ENCODE measurements at places on chromosomes 13 and 19.

GRCh38 chr13:111460548-111461444 lies 140.4 kb downstream of the TEX29 start:
- no peak overlapping the region for H3K27ac ChIP-seq
- no peaks in the 10 kb centered on the region for H3K27me3 ChIP-seq
- H3K4me3 ChIP-seq: peak overlapping the region; percentile 49

GRCh38 chr13:23074075-23074828 lies 106.5 kb upstream of the SGCG start:
- DNase-seq: no peak
- H3K4me3 ChIP-seq: no peak overlapping the region
- no peak overlapping the region for H3K27ac ChIP-seq
- H3K36me3 ChIP-seq: no peaks in the 10 kb centered on the region
- H3K27me3 ChIP-seq: no peaks in the 10 kb centered on the region

GRCh38 chr13:32427852-32428580 lies at the start of gene N4BP2L1:
Gene N4BP2L1 (minus strand): TSS chr13:32428130. CDS start chr13:32428082, 48 bp downstream.
- peaks cover 5% of the 10 kb centered on the region for H3K27me3 ChIP-seq
- peak within 1 kb of the TSS; percentile 80 for H3K4me3 ChIP-seq
- no peak within 1 kb of the TSS for H3K27ac ChIP-seq
- DNase-seq: peak; percentile 39

GRCh38 chr13:29193083-29193482 lies 372.9 kb downstream of the MTUS2 start:
- no peaks in the 10 kb centered on the region for H3K27me3 ChIP-seq
- DNase-seq: no peak
- no peaks in the 10 kb centered on the region for H3K36me3 ChIP-seq
- H3K4me3 ChIP-seq: no peak overlapping the region

DNA sequence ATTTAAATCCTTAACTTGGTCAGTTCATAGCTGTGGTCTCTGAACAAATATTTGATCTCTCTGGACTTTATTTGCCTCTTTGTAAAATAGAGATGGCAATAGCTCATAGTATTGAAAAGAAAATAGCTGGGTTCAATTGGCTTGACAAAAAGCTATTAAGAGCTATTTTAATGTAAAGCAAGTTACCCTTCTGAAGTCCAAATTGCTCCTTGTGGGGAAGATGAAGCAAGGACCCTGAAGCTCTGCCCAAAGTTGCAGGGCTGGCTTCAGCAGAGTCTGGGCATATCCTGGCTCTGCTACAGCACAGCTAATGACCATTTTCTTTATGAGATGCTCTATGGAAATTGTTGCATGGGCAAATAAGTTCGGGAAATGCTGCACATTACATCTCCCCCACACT lies 484.5 kb downstream of the TDRD3 start:
- H3K27ac ChIP-seq: no peak overlapping the region
- DNase-seq: no peak
- no peaks in the 10 kb centered on the region for H3K27me3 ChIP-seq

GRCh38 chr13:44884076-44884729 lies 105.1 kb downstream of the NUFIP1 start:
- no peak overlapping the region for H3K27ac ChIP-seq
- H3K4me3 ChIP-seq: no peak overlapping the region
- no peaks in the 10 kb centered on the region for H3K27me3 ChIP-seq
- no peaks in the 10 kb centered on the region for H3K4me1 ChIP-seq
- H3K36me3 ChIP-seq: no peaks in the 10 kb centered on the region
- no peak for DNase-seq

GRCh38 chr13:18952225-18953016 lies 229.2 kb downstream of the TUBA3C start:
- DNase-seq: no peak
- H3K36me3 ChIP-seq: no peaks in the 10 kb centered on the region
- no peaks in the 10 kb centered on the region for H3K4me1 ChIP-seq

GRCh38 chr13:111661776-111662175 lies 341.3 kb downstream of the TEX29 start:
- H3K27ac ChIP-seq: no peak overlapping the region
- no peaks in the 10 kb centered on the region for H3K36me3 ChIP-seq
- DNase-seq: no peak
- no peaks in the 10 kb centered on the region for H3K27me3 ChIP-seq
- H3K4me3 ChIP-seq: no peak overlapping the region
- H3K4me1 ChIP-seq: no peaks in the 10 kb centered on the region

DNA sequence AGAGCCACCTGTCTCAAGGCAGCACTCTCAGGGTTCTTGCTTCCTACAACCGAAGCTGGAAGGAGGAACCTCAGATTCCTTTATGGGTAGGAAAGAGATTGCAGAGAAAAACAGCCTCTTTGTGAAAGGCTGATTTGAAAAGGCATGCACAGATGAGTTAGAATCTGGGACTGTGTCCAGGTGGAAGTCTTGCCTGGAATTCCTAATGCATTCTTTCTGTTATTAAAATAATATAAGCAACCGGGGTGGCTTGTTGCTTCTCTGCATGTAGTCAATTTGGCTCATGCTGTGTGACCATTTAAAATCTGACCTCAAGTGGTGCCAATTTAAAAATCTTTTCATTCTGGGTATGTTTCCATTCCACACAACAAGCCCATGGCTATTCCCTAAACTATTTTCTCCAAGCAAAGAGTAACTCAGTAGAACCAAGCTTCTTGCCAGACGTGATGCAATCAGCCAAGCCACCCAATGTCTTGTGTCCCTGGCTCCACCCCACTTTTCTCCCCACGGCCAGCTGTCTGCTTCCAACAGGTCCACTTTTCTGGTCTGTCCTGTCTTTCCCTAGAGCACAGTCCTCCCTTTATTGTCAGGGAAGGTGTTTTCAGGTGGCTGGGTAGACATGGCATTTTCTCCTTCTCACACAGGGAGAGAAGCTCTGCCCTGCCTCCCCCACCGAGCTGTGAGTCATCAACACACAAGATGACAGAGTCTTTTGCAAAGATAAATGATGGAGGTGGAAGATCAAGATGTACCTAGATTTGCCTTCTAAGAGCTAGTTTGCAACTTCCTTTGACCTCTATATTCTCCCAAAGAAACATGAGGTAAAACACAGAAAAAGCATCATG lies 394.3 kb downstream of the FOXO1 start:
- H3K27ac ChIP-seq: no peak overlapping the region
- peak; percentile 28 for DNase-seq
- H3K4me1 ChIP-seq: peaks cover 18% of the 10 kb centered on the region
- no peaks in the 10 kb centered on the region for H3K27me3 ChIP-seq
- no peak overlapping the region for H3K4me3 ChIP-seq

DNA sequence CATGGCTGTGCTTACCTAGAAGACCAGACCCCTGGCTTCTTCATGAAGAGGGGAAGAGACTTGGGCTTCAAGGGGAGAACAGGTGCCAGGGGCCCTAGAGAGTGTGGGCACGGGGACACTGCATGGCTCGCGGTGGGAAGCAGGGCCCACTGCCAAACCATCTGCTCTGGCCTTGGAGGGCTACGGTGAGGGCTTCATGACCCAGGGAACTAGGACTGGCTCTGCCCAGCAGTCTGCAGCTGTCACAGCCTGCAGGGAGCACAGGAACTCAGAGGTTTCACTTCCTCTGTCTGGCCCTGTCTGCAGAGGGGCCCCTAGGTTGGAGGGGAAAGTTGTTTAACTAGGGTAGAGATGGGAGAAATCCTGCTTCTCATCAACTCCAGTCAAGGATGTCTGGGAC lies 4.3 kb downstream of the ERCC1 start:
- peak overlapping the region; percentile 75 for H3K27ac ChIP-seq
- DNase-seq: no peak
- H3K4me3 ChIP-seq: no peak overlapping the region
- H3K27me3 ChIP-seq: no peaks in the 10 kb centered on the region

DNA sequence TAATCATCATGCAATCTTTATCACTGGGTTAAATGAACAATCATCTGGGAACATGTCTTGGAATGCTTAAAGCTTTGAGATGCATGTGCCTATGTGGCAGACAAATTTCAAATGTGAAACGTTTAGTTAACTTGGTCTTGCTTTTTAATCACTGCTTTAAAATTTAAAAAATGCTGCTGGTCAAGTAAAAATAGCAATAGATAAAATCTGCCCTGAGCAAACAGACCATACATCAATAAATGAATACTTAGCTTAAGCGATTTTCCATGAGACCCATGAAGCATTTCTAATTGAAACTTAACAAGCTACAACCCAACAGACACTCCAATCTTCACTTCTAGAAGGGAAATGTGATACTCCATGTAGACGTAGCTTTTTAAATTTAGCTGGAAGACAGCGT lies 1.9 kb upstream of the KL start:
- peaks cover 24% of the 10 kb centered on the region for H3K27me3 ChIP-seq
- H3K4me3 ChIP-seq: no peak overlapping the region
- H3K4me1 ChIP-seq: peaks cover 16% of the 10 kb centered on the region
- no peaks in the 10 kb centered on the region for H3K36me3 ChIP-seq

GRCh38 chr19:13493516-13494310 lies 12.6 kb downstream of the CACNA1A start:
- no peaks in the 10 kb centered on the region for H3K36me3 ChIP-seq
- no peaks in the 10 kb centered on the region for H3K27me3 ChIP-seq
- no peak overlapping the region for H3K4me3 ChIP-seq
- no peak overlapping the region for H3K27ac ChIP-seq

- H3K27me3 ChIP-seq: no peaks in the 10 kb centered on the region
- H3K27ac ChIP-seq: no peak overlapping the region
- no peak overlapping the region for H3K4me3 ChIP-seq
- H3K36me3 ChIP-seq: no peaks in the 10 kb centered on the region
Measured at GRCh38 chr13:24006520-24007248, 109.4 kb upstream of the C1QTNF9B start.

- H3K4me1 ChIP-seq: no peaks in the 10 kb centered on the region
- H3K27me3 ChIP-seq: no peaks in the 10 kb centered on the region
- H3K36me3 ChIP-seq: no peaks in the 10 kb centered on the region
- no peak for DNase-seq
- no peak overlapping the region for H3K4me3 ChIP-seq
Measured at GRCh38 chr13:68168448-68168847, 938.3 kb upstream of the PCDH9 start.

DNA sequence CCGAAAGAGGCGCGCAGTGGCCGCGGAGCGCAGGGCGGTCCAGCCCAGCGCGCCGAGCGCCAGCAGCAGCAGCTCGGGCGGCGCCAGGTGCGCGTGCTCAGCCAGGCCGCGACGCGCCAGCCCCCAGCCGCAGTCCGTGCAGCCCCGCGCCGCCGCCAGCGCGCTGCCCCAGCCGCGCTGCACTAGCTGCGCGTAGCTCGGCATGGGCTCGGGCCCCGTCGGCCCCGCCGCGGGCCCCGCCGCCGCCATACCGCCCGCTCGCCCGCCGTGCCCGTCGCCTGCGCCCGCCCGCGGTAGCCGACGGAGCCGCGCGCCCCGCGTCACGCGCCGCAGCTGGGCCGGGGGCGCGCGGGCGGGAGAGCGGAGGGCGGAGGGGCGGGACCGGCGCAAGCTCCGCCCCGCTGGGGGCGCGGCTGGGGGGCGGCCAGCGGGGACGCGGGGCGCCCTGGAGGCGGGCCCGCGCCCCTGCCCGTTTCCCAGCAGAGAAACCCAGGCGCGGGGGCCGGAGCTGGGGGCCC lies at the start of gene CERS1:
Gene CERS1, minus strand, starts transcription at position 335 of the 518 bp plus-strand sequence. Its CDS starts 86 bp downstream, at position 249.
- peaks cover 11% of the 10 kb centered on the region for H3K4me1 ChIP-seq
- H3K4me3 ChIP-seq: peak within 1 kb of the TSS; percentile 66
- peak; percentile 22 for DNase-seq
- no peak within 1 kb of the TSS for H3K27ac ChIP-seq
- peaks cover 23% of the 10 kb centered on the region for H3K36me3 ChIP-seq
- peaks cover 6% of the 10 kb centered on the region for H3K27me3 ChIP-seq

DNA sequence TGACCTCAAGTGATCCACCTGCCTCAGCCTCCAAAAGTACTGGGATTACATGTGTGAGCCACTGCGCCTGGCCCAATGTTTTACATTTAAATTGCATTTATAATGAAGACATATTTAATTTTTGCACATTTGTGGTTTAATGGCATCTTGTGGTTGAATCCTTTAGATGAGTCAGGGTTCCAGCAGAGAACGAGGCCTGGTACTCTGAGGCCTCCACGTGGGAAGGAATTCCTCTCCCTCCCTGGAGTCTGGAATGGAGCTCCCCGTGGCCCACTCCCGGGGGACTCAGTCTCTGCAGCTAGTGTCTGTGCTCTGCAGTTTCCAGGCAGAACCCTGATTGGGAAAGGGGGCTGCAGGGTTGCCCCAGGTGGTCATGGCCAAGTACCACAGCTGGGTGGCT lies 24.2 kb downstream of the ZFR2 start:
- DNase-seq: no peak
- H3K27ac ChIP-seq: no peak overlapping the region
- H3K4me1 ChIP-seq: no peaks in the 10 kb centered on the region
- H3K27me3 ChIP-seq: no peaks in the 10 kb centered on the region

DNA sequence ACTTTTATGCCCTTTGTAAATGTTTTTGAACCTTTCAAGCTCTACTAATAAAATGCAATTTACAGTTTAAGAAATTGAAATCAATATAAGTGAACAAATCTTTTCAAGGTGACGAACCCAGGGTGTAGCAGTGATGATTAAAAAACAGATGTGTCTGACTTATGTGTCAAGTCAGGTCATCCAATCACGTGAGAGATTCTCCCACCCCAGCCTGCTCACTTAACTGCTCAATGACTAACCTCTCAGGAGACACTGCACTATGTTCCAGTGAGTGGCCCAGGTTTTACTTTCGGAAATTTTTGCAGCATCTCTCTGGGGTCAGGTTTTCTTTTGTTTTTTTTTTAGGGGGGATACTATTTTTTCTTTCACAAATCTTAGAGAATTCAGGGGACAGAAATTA lies 60.7 kb downstream of the ZNF429 start:
- H3K27ac ChIP-seq: no peak overlapping the region
- H3K36me3 ChIP-seq: no peaks in the 10 kb centered on the region
- DNase-seq: no peak
- H3K4me1 ChIP-seq: no peaks in the 10 kb centered on the region

GRCh38 chr13:40082639-40083038 lies 427.2 kb downstream of the COG6 start:
- no peak overlapping the region for H3K27ac ChIP-seq
- DNase-seq: no peak
- no peak overlapping the region for H3K4me3 ChIP-seq
- H3K4me1 ChIP-seq: peaks cover 1% of the 10 kb centered on the region

DNA sequence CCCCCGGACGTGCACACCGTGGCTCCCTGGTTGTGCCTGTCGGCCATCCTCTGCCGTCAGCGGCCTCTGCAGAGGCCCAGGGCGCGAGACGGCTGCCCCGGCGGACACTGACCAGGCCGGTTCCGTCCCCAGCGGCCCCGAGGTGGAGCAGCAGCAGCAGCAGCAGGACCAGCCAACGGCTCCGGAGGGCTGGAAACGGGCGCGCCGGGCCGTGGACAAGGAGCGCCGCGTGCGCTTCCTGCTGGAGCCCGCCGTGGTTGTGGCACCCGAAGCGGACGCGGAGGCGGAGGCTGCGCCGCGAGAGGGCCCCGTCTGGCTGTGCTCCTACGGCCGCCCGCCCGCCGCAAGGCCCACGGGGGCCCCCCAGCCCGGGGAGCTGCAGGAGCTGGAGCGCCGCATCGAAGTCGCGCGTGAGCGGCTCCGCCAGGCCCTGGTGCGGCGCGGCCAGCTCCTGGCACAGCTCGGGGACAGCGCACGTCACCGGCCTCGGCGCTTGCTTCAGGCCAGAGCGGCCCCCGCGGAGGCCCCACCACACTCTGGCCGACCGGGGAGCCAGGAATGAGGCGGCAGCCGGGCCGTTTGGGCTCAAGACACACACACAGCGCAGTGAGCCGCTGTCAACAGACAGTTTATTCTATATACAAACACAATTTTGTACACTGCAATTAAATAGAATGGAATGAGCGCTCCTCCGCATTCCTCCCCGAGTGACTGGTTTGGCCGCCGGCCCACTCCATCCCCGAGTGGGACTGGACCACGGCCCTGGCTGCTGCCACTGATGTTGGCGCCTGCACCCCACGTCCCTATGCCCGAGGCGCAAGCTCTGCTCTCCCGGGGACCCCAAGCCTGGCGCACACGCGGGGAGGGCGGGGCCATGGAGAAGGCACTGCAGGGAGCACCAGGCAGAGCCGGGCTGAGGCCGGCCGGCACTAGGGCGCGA lies 9.1 kb downstream of the GRIN3B start:
- no peaks in the 10 kb centered on the region for H3K4me1 ChIP-seq
- H3K36me3 ChIP-seq: peaks cover 60% of the 10 kb centered on the region
- no peak overlapping the region for H3K4me3 ChIP-seq
